Cortex of kidney (tissue), 1 donor: ENCODE measurements at places on chromosomes 4 and X.

GRCh38 chr4:6917461-6918271 is 8.0 kb downstream of the TBC1D14 start:
- no peak for DNase-seq

GRCh38 chr4:5118091-5118786 is 67.0 kb downstream of the STK32B start:
- no peak for DNase-seq

- no peak for DNase-seq
These were observed 165.7 kb upstream of the STS start for GRCh38 chrX:6981718-6982406.

- no peak for DNase-seq
These were observed 92.5 kb upstream of the SLC34A2 start for GRCh38 chr4:25563071-25563564.

GRCh38 chrX:142149919-142150318 is 55.2 kb downstream of the MAGEC2 start:
- DNase-seq, result no peak

- DNase-seq, result no peak
These were observed 23.9 kb downstream of the ACSL4 start for GRCh38 chrX:109709129-109709631.

DNA sequence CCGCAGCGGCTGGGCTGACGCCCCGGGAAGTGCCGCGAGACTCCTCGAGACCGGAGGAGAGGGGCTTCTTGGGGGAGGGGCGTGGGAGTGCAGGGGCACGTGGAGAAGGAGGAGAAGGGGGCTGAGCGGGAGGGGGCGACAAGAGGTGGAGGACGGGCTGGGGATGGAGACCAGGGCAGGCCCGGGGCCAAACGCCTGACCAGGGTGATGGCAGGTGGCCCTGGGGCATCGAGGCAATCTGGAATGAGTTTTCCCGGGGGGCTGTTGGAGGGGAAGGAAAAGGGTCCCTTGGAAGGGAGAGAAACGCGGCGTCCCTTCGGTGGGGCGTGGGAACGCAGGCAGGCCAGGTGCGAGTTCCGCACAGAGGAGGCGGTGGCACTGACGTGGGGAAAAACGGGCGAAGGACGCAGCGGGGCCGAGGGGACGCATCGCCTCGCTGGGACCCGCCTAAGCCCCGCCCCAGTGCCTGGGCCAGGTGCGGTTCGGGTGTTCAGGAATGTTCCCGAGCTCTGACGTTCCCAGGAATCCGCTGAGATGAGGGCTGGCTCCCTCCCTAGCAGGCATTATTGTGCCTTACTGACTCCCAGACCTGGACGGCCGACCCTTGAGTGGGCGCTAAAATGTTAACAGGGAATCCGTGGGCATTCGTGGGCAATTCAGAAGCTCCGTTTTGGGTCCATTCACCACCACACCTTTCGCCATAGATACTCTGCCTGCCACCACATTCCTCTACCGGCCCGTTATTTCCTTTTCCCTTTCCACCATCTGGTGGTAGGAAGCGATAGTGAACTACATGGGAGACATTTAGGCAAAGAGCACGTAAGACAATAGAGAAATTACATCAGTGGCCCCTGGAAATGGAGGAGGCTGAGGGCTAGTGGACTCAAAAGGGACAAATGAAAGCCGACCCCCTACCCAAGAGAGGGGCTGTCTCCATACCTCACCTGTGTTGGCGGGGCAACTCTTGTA is 795 bp upstream of the SH3KBP1 start:
- DNase-seq, result no peak

DNA sequence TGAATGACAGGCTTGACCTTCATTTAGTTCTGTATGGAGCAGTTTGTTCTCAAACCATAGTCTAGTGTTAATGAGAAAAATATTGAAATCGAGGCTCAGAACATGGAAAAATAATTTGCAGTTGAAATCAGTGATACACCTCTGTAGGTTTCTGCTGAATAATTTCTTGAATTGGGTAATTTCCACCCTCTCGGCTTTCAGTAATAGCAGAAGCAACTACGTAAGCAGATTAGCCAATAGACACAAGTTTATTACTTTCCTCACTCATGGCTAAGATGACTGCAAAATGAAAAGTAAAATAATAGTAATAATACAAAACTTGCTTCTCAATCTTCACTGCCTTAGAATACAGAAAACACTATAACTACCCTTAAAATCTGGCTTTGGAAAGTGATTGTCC is 46.0 kb downstream of the USP38 start:
- no peak for DNase-seq

GRCh38 chrX:47843363-47843762 is 6.7 kb downstream of the ZNF81 start:
- DNase-seq, result no peak

- DNase-seq, result no peak
These were observed 56.3 kb downstream of the RGS12 start for GRCh38 chr4:3349116-3349515.

GRCh38 chr4:157128395-157128794 is 52.4 kb downstream of the GLRB start:
- DNase-seq, result no peak

- no peak for DNase-seq
These were observed 62.1 kb upstream of the EXOC1L start for GRCh38 chr4:55757356-55757952.

DNA sequence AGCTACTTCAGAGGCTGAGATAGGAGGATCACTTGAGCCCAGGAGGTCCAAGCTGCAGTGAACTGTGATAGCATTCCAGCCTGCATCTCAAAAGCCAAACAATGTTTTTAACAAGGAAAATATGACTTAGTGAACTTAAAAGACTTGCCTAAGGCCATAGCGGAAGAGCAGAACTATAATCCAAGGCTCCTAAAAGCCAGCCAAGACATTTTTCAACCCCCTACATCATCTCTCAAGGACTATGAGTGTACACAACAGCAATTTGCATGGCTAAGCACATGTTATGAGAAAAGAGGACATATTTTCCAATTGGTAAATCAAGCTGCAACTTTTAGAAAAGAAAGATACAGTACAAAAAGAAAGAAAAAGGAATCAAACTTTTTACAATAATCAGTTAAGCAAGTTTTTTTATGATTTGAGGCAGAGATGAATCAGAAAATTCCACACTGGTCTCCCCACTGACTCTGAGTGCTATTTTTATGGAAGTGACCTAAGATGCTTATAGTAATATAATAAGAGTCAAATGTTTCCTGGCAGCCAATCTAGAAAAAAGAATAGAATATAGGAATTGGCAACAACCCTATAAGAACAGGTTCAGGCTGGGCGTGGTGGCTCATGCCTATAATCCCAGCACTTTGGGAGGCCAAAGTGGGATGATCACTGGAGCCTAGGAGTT is 9.8 kb upstream of the ACOT9 start:
- DNase-seq, result no peak

- DNase-seq, result no peak
These were observed 124.4 kb downstream of the SLIT2 start for GRCh38 chr4:20376070-20376469.

GRCh38 chrX:131728295-131729145 is 184.6 kb downstream of the OR13H1 start:
- no peak for DNase-seq
